Pancreas (tissue), 10 donors: ENCODE measurements at places on chromosomes 2 and 18.

DNA sequence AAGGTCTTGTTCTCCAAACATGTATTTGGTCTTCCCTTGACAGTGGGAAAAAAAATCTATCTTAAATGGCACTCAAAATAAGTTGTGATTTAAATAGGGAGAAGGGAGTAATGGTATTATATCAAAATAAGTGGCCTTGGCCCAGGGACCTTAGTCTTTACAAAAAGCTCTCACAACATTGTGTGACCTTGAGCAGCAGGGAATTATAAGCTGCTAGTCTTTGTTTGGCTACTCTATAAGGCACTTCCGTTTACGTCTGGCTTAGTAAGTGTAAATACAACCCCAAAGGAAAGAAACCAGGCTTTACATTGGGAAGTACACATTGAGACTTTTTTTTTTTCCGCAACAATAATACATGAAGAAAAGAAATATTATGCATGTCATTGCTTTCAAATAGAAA is 734.0 kb upstream of the LINC00305 start:
- no peak for DNase-seq

GRCh38 chr2:19774805-19775176 is 127.0 kb downstream of the TTC32 start:
- DNase-seq: no peak

DNA sequence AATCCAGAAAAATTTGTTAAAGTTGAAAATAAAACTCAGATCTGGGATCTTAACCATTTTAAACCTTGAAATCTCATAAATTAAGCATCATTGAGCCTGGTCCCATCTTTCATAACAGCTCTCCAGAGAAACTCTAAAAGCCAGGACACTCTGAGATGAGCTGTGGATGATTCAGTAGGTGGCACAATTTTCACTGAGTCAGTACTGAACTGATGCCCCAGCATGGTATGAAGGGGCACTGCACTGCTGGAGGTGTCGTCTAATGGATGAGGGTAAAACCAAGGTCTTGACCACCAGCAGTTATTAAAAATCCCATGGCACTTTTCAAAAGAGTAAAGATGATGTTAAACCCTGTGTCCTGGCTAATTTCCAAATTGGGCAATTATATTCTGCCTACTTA is 170.6 kb downstream of the FIGN start:
- DNase-seq: no peak

DNA sequence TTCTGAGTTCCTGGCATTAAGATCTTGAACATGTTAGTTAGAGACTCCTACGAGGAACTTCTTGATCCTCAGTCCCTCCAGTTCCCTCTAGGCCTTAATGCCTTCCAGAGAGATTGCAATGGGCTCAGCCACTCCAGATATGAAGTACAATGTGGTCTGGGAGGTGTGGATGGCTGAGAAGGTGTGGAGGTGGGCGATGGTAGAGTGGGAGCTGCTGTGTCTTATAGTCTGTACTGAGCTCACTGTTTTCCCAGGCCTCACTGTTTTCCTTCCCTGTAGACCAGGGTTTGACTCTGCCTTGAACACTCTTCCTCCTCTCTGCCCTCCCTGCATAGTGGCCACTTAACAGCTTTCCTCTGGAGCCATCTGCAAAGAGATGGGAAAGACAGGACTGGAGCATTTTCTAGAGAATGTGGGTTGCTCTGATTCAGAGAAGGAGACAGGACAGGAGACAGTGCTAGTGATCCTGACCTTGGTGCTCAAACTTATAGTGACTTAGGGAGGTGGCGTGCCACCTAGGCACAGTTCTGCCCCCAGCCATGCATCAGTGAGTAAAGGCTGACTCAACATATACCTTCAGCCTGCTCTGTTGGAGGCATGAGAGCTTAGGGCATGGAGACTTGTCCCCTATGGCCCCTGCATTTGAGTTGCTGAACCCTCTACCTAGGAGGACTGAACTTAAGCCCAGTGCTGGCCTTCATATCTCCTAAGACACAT is 129.7 kb downstream of the TDRD15 start:
- no peak for DNase-seq

DNA sequence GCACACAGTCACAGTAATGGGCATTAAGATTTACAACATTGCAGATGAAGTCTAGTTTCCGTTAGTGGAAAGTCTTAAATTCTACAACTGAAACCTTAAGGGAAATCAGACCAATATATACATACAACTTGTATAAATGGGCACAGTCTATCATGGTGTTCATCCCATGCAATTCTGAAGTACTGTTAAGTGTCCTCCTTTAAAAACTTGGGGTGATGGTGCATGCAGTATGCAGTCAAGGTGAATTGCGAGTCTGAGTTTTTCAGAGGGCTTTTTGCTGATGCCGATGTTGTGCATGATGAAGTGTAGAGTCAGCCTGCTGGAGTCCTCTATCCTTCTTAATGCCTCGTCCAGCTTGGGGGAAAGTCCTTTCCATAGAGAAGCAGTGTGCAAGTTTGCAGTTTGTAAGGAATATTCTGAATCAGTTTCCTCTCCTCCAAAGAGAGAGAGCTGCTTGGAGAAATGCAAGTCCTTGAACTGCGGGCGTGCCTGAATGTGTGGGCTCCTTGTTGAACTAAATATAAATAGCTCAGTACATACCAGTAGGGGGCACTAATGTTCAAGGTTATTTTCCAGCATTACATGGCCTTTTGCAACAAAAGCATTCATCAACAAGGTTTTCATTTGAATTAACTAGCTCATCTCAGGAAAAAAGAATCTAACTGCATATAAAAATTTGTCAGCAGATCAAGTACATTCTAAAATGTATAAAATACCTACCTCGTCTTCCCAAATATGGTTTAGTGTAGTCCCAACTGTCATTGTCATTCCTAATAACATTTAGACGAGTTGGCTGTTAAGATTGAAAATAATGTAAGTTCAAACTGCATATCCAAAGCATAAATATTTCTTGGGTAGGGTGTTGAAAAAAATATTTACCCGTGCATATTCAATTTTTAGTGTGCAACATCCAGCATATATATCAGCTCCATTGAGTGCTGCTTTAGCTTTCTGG is 21.3 kb downstream of the HNRNPLL start:
- peak; percentile 31 for DNase-seq

DNA sequence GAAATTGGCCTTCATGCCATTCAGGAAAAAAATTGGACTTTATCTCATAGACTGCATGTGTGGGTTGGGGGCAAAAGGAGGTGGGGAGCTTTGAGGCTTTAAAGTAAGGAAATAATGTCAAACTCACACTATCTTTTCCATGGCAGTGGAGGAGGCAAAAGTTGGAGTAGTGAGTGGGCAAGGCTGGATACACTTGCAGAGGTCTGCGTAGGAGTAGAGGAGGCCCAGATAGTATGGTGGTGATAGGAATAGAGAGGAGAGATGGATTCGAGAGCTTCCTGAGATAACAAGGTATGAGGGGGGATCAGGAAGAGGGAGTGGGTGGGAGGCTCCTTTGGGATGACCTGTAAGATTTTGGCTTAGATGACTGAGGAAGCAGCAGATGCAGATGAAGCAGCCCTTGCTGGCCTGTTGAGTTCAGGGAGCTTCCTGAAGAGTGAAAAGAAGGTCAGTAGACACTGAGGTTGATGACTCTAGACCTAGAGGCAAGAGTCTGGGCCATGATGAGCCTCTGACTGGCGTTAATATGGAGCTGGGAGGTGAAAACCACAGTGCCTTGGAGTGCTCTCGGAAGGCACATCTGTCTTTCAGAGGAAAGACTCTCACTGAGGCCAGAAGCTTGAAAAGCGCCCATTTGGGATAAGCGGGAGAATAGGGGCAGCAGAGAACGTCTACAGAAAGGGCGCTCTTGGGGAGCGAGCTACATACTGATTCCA is 5.8 kb downstream of the UNC50 start:
- DNase-seq: no peak

DNA sequence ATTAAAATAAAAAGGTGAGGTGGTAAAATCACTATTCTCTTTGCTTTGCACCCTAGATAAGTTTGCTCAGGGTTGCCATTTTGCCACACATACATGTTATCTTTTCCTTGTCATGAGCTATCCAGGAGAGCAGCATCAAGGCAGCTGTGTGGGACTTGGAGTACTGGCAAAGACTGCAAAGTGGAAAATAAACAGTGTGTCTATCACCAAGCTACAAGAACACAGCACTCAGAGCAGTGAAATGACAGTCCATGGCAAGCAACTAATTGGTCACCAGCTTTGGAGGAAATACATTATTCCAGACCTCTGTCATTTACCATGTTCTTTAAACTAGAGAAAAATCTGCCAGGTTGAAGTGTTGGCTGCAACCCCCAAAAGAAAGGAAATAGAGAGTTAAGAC is 687.8 kb upstream of the FANCL start:
- no peak for DNase-seq

DNA sequence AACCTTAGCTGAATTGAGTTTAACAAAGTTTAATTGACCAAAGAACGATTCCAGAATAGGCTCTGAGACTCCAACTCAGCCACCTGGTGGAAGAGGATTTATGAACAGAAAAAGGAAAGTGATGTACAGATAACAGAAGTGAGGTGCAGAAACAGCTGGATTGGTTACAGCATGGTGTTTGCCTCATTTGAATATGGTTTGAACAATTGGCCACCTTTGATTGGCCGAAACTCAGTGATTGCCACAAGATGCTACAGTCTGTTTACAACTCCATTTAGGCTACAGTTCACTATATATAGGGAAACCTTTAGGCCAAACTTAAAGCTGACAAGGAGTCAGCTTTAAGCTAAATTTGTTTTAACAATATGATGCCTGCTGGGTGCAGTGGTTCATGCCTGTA is 28.1 kb upstream of the SLC35G4 start:
- no peak for DNase-seq

DNA sequence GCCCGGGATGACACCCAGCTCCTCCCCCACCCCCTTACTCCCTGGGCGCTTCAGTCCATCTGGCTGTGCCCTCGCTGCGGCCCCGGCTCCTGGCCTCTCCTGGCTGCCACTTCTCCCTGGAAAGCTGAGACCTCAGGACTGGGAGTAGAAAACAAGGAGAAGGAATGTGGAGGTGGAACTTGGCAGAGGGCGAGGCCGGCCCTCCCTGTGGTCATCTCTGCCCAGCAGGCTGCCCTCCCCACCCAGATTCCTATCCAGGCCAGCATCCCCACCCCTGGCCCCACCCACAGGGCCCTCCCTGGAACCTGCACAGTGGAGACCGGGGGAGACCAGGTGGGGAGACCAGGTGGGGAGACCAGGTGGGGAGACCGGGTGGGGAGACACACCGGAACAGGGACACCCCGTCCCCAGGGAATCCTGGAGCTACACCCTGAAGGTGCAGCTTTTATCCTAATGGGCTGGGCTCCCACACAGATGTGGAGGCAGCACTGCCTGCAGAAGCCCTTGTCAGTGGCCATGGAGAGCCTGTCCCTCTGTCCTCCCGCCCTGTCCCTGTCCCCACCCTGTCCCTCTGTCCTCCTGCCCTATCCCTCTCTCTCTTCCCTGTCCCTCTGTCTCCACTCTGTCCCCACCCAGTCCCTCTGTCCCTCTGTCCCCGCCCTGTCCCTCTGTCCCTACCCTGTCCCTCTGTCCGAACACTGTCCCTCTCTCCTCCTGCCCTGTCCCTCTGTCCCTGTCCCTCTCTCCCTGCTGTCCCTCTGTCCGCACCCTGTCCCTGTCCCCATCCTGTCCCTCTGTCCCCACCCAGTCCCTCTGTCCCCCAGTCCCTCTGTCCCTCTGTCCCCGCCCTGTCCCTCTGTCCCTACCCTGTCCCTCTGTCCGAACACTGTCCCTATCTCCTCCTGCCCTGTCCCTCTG is 157.1 kb downstream of the PXDN start:
- no peak for DNase-seq

GRCh38 chr2:171533331-171533730 is 11.1 kb downstream of the CYBRD1 start:
- DNase-seq: no peak
